ENCODE measurements at places on chromosomes 11 and 22. TPM values are rescaled to one million over a fixed set of nuclear protein-coding genes. Genes with fewer than 3 reads are reported as not detected.

DNA sequence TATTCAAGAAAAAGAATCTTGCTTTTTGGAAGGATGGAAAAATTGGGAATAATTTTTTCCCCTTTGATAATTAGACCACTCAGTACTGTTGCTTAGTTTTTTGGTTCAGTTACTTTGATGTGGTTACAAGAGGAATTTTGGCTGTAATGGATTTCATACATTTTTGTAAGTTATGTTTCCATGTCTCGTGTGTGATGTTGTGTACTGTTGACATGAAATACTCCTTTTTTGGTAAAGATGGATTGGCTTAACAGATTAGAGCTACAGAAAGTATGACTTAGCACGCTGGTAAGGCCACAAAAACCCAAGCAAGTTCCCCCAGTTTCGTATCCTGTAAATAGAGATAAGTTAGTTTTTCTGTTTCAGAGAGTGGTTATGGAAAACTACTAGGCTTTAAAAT lies 11.9 kb downstream of the TBCEL start:
- H3K4me3 ChIP-seq: no peak overlapping the region
- no peak for DNase-seq
- H3K27ac ChIP-seq: peak overlapping the region; percentile 68
- H3K4me1 ChIP-seq: peaks cover 66% of the 10 kb centered on the region

DNA sequence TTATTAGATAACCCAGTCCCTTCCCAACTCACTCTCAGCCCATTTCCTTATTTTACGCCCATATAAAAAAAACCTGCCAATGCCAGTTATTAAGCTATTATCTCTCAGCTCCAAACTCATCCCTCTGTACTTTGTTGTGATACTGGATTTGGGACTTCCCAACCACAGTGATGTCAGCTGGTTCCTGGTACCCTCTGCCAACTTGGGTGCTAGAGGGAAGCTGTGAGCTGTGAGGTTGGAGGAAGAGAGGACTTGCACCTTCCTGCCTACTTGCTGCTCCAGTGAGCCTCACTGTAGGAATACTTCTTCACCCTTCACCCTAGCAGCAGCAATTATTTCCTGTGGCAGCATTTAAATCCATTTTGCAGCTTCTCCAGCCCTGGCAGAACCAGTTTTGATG lies 19.2 kb upstream of the CSF2RB start:
- H3K4me3 ChIP-seq: no peak overlapping the region
- no peaks in the 10 kb centered on the region for H3K27me3 ChIP-seq
- H3K27ac ChIP-seq: no peak overlapping the region

- DNase-seq: peak; percentile 91
- no peaks in the 10 kb centered on the region for H3K36me3 ChIP-seq
- H3K4me3 ChIP-seq: peak within 1 kb of the TSS; percentile 76
- peak within 1 kb of the TSS; percentile 55 for H3K27ac ChIP-seq
- H3K4me1 ChIP-seq: peaks cover 14% of the 10 kb centered on the region
These were observed at the start of the genes SIAE and SPA17 for GRCh38 chr11:124673333-124674167. Gene SIAE (minus strand): TSS chr11:124673739. CDS start chr11:124673708, 31 bp downstream. Gene SPA17 (plus strand): TSS chr11:124673904. CDS start chr11:124675265, 1,361 bp downstream.

DNA sequence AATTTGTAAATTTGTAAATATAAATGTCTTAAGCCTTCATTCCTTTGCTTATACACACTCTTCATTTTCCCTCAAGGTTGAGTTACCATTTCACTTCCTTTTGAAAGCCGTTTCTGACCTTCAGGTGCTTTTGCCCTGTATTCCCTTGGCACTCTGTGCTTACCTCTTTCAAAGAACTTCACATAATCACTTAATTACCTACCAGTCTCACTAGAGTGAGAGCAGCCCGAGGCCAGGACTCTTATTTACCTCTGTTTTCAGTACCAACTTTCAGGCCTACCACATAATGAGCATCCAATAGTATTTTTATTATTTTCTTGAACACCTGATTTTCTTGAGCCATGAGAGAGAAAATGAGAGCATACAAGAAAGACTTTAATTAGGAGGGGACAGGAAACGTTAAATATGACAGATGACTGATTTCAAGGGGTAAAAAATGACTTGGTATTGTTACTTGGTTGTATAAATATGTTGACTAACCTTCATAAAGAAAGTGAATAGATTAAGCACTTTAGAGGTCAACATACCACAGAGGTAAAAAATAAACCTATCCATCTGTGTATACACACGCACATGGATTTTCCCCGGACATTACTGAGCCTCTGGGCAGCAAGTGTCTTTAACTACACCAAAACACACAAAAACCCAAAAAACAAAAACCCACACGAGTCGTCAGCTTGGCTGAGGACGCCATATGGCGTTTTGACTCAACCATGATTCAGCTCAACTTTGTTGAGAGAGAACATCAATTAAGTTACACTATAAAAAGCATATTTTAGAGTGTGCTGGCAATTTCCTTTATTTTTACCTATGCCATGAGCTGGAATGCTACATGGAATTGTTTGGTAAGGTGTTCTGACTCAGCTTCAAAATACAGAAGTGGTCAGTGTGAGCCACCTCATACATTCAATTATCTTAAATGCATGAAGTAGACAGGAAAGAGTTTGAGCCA lies 7.6 kb downstream of the ATXN10 start:
- no peaks in the 10 kb centered on the region for H3K27me3 ChIP-seq
- no peak for DNase-seq
- no peak overlapping the region for H3K4me3 ChIP-seq
- H3K4me1 ChIP-seq: peaks cover 9% of the 10 kb centered on the region

DNA sequence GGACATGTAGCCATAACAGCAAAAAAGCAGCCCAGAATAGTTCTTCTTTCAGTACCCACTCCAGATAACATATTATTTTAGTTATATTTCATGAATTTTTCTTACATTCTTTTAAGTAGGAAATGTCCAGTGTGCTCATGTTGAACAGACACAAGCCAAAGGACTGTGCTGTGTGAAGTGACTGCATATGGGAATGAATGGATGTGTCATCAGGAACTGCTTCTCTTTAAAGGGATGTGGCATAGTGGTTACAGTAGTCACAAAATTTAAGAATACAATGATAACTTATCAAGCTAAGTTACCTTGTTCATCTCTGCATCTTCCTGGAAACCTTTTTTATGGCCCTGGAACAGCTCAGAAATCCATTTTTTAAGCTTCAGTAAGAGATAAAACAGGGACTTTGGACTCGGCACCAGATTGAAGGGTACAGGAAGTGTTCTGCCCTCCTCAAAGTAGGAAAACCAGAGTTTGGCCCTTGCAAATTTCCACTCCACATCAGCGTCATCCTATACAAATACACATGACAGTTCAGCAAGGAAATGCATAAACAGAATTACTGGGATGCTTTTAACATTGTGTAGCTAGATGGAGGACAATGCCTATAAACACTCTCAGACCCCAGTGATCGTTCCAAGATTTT lies 112.8 kb downstream of the TRPC6 start:
- no peak for DNase-seq
- no peak overlapping the region for H3K4me3 ChIP-seq
- no peaks in the 10 kb centered on the region for H3K27me3 ChIP-seq

Gene PGR
- 0.17 TPM for total RNA-seq

Gene LINC01488
- 0.59 TPM for total RNA-seq
